ENCODE measurements at places on chromosomes 12 and 14.

- DNase-seq, result no peak
Observed at GRCh38 chr14:60722357-60723115, 1.6 kb downstream of the SIX4 start.

DNA sequence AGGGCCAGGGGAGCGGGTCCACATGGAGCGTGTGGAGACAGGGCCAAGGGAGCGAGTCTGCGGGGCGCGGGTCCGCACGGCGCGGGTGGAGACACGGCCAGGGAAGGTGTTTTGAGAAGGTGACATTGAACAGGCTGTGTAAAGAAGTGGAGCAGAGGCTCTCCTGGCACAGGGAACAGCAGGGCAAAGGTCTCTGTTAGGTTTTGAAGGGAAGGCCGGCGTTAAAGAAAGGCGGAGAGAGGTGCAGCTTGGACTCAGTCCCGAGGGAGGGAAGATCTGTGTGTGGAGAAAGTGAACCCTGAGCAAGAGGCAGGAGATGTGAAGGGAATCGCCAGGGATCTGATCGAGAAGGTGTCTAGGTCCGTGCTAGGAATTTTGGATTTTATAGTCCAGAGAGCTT is 1.8 kb downstream of the PXMP2 start:
- DNase-seq, result no peak

GRCh38 chr14:92973798-92974372 is 50.9 kb downstream of the CHGA start:
- no peak for DNase-seq

DNA sequence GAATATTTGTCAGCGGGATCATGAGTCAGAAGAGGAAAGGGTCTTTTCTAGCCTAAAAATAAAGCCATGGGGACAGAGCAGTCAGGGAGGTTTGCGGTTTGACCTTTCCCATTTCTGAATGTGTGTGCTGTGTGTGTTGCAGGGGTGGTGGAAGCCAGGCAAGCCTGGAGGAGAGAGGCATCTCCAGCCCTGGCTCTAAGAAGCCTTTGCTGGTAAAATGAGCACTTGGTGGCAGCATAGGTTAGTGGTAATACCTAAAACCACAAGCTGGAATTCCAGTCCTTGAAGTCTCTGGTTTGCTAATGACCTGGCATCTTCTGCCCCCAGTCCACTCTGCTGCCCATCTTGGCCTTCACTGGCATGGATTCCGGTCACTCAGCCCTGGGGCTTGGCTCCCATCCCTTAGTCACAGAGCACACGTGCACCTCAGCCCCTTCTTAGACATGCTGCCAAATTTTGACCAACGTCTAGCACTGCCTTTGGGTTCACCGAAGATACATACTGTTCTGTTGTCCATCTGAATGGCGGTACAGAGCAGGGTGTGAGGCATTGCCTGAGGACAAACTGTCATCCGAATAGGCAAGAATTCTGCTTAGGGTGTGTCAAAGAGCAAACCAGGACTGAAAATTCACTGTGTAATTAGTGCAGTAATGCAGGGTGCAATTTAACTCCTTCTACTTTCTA is 52.7 kb downstream of the KCNA5 start:
- no peak for DNase-seq

DNA sequence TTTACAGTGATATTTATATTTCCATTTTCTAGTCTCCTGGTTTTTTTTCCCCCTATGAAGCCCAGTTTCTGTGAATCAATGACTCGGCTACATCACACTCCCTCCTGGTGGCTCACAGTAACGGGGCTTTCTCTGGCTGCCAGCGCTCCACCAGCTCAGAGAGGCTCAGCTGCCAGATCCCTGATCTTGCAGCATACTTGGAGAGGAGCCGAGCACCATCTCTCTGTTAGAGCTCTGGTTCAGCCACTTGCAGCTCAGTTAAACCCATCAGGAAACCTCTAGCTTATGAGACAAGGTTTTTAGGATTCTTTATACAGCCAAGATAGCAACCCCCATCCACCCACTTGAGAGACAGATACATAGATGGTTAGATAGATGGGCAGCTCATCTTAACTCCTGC is 74.6 kb downstream of the CIT start:
- no peak for DNase-seq

- peak; percentile 90 for DNase-seq
Observed at GRCh38 chr14:77033622-77034589, 5.4 kb upstream of the IRF2BPL start.

DNA sequence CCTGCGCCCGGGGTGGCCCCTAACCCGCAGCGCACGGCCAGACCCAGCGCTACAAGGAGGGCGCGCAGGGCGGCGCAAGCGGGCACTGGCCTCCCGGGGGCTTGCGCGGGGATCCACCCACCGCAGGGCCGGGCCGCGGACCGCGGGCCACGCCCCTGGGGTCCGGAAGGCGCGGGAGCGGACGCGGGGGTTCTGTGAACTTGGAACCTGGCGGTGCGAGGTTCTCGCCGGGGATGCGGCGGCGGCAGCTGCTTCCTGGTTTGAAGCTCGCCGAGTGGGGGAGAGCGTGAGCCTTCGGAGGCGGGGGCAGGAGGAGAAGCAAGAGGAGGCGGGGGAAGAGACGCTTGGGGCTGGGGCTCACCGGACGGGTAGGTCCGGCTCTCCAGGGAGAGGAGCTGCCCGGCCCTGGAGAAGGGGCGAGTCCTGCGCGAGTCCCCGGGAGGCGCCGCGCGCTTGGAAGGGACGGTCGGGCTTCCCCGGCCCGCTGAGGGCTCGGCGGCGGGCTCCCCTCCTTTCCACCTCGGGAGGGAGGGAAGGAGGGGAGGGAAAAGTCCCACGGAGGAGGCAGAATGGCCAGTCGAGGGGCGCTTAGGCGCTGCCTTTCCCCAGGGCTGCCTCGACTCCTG is at the start of gene PRKCH:
PRKCH (plus strand) TSS at position 195 of the 626 bp plus-strand sequence. CDS start 523 bp downstream, outside the sequence.
- peak; percentile 83 for DNase-seq

GRCh38 chr12:109523504-109523903 is 46.1 kb downstream of the UBE3B start:
- DNase-seq, result no peak

GRCh38 chr12:117069926-117070900 is 29.0 kb downstream of the TESC start:
- DNase-seq, result peak; percentile 39

DNA sequence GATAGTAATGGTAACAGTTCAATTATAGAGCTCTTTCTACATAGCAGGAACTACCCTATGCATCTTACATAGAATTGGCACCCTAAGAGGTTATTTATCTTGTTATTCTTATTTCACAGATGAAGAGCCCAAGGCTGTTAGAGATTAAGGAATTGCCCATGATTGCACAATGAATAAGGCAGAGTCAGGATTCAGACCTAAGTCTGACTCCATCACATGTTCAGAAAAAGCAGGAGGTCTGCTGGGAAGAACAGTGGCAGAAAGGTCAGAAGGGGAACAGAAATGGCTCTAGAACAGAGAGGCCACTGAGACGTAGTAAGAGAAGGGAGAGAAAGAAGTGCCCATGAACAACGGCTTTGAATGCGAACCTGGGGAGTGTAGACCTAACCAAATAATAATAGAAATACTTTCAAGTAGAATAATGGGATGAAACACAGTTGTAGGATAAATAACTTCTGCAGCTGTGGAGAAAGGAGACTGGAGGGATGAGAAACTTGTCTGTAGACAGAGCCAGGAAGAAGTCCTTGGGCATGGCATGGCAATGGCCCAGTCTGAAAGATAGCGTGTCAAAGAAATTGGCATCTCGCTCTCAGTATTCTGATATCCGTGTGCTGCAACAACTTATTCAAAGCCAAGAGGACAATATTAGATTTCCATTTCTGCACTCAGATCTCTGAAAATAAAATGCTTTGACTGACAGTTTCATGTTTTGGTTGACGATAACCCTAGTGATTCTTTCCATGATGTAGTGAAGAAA is 17.6 kb downstream of the MYBPC1 start:
- no peak for DNase-seq

- DNase-seq, result no peak
Observed at GRCh38 chr12:58712976-58713375, 207.3 kb downstream of the LRIG3 start.

GRCh38 chr12:20101046-20101445 is 267.3 kb upstream of the PDE3A start:
- no peak for DNase-seq

DNA sequence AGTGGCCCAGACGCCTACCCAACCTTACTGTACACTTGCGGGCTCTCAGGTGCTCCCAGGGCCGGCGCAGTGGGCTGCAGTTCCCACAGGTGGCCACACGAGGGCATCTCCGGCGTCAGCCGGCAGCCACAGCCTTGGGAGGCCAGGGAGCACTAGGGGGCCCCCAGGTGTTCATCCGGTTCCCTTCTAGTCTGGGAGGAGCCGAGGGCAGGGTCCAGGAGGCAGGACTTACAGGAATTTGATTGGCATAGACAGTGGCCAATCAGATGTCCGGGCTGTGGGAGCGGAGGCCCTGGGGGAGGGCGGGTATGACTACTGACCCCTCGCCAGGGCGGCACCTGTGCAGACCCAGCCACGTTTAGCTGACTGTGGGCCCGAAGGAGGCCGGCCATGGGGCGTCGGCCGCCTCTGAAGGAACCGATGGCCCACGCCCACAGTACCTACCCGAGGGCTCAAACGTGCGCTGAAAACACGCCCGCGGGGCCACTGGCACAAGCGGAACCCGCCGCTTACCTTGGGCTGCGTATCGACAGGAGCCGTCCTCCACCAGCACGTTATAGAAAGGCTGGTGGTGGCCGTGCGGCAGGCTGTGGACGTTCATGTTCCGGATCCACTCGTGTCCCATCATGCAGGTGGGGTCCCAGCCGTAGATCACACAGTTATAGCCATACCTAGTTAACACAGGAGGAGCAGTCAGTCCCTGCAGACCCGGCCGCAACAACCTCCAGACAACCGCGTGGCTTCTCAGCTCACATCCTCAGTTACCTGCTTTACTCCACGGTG is 34.8 kb downstream of the FBXO21 start:
- peak; percentile 67 for DNase-seq

- no peak for DNase-seq
Observed at GRCh38 chr12:123388951-123389559, 5.1 kb downstream of the KMT5A start.

GRCh38 chr14:71597955-71598660 is 334.1 kb upstream of the RGS6 start:
- DNase-seq, result peak; percentile 10

DNA sequence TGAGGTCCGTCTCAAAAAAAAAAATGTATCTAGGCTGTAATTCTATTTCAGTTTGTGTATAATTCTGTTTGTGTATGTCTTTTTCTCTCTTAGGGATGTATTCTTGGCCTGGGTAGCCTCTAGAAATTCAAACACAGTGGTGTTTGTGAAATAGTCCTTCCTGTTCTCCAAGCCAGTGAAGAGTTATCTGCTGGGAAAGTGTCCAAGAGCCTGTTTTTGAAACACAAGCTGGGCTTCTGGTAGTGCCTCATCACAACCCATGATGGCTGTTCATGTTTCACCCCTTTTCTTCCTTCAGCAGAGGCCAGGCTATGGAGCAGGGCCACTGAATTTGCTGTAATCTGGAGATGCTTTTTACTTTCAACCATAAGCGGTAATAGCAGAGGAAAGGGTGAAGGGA is 14.7 kb downstream of the METTL3 start:
- DNase-seq, result no peak

GRCh38 chr12:90333424-90333823 is 621.6 kb downstream of the CCER1 start:
- no peak for DNase-seq

DNA sequence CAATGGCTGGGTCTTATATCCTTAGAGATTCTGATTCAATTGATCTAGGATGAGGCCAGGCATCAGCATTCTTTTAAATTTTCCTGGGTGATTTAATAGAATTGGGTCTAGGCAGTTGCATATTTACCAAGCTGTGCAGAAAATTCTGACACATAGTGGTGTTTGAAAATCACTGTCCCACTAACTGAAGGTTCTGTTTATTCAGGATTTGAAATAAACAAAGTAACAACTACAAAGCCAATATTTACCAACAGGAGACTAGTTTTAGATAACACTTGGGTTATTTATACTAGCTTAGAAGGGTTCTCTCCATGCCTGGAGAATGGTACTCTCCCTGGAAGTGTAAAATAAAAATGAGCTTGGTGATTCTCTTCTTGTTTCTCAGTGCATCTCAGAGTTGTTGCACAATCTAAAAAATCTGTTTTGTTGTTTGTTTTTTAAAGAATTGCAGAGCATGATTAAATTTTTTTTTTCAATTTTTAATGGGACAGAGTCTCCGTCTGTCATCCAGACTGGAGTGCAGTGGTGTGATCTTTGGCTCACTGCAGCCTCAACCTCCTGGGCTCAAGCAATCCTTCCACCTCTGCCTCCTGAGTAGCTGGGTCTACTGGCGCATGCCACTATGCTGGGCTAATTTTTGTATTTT is 16.9 kb downstream of the BEST3 start:
- no peak for DNase-seq

- DNase-seq, result no peak
Observed at GRCh38 chr12:102484017-102484416, 3.7 kb upstream of the IGF1 start.

GRCh38 chr12:22683131-22683530 is 58.2 kb downstream of the ETNK1 start:
- DNase-seq, result no peak

DNA sequence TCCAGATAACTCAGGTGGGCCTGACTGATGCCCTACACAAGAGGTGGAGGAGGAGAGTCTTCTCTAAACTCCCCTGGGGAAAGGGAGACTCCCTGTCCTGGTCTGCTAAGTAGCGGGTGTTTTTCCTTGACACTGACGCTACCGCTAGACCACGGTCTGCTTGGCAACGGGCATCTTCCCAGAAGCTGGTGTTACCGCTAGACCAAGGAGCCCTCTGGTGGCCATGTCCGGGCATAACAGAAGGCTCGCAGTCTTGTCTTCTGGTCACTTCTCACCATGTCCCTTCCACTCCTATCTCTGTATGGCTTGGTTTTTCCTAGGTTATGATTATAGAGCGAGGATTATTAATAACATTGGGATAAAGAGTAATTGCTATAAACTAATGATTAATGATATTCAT is 965.5 kb downstream of the TMEM121 start:
- no peak for DNase-seq

DNA sequence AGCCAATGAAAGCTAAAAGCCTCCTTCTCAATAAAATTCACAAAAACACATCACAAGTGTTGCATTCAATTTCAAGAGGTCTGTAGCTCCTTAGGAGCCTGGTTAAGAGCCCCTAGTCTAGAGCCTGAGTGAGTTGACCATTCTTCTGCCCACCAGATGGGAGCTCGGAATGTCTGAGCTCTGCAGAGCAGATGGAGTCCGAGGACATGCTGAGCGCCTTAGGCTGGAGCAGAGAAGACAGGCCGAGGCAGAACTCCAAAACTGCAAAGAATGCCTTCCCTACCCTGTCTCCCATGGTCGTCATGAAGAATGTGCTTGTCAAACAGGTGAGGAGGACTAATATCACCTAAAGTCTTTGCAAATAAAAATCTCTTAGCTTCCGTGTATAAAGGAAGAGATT is 11.6 kb downstream of the CIPC start:
- DNase-seq, result no peak

GRCh38 chr12:31627456-31628054 is 31.9 kb upstream of the ETFBKMT start:
- DNase-seq, result no peak

- DNase-seq, result no peak
Observed at GRCh38 chr12:108582978-108583770, 14.7 kb downstream of the TMEM119 start.
